Pancreas (tissue), 10 donors: ENCODE measurements at places on chromosomes 6 and 20. TPM values are rescaled to one million over a fixed set of nuclear protein-coding genes. Genes with fewer than 3 reads are reported as not detected.
A peak's percentile ranks its signal among the peaks of the same experiment; 100 is the strongest.

The SLC26A8 gene
- 0.07 TPM for polyA plus RNA-seq

The HLA-A gene
- 220 TPM for polyA plus RNA-seq

The ENPP5 gene
- 12.3 TPM for polyA plus RNA-seq

The MYT1 gene
- polyA plus RNA-seq: 0.76 TPM

DNA sequence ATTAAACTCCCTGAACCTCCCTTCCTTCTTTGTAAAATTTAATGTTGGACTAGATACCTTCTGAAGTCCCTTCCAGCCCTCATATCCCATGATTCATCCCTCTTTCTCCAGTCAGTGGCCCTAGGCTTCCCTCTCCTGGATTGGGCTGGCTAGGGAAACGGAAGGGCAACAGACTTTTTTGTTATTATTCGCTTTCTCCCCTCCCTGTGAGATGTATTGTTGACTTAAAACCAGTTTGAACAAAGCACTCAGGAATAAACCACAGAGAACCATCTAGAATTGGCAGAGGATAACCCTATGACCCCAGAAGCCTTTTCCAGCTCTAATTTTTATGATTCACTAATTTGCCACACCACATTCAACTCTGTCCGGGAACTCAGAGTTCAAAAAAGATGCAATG is 239.7 kb upstream of the SUPT3H start:
- no peak for DNase-seq

GRCh38 chr20:57698116-57698866 is 11.5 kb downstream of the PMEPA1 start:
- DNase-seq: no peak

GRCh38 chr20:12180107-12180661 is 262.5 kb downstream of the BTBD3 start:
- no peak for DNase-seq

- DNase-seq: no peak
Observed at GRCh38 chr20:3981132-3981452, 34.3 kb downstream of the RNF24 start.

DNA sequence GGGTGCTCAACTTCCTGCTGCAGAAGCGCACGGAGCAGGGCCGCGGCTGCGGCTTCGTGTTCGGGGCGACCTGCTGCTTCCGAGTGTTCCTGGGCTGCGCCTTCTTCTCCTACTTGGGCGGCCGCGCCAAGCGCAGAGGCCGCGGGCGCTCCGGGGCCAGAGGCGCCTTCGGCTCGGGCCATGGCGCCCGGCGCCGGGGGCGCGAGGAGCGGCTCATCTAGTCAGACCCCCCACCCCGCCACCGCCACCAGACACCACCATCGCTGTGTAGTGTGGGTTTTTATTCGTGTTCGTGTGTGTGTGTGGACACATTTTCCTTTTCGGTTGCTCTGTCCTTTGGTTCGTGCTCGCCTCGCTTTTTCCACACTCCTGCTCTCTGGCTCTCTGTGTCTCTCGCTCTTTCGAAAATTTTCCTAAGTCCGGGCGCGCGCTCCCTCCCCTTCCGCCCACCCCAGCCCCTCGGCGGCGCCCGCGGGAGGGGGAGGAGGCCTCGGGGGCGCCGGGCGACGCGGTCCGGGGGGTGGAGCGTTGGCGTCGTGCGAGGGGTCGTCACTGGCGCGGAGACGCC is 38.1 kb downstream of the GNAS start:
- DNase-seq: peak; percentile 65
